ENCODE measurements at places on chromosomes 5 and 9. TPM values are rescaled to one million over a fixed set of nuclear protein-coding genes. Genes with fewer than 3 reads are reported as not detected.

DNA sequence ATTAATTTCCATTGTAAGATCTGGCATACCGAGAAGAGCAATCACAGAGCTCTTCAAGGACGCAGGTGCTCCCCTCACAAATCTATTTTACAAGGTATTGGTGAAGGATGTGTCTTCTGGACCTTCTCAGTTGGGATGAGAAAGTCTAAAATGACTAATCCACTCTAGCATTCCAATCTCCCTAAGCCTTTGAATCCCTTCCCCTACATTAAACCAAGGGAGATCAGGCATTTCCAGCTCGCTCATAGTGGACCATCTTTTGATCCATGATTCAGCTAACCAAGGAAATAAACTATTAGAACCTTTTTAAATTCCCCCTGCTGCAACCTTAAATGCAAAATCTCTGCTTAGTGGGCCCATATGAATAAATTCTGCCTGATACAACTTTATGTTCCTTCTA is 95.9 kb upstream of the FBN2 start:
- no peak for DNase-seq

The WNT8A gene
- total RNA-seq = not detected

- no peak for DNase-seq
Measured at GRCh38 chr5:10268100-10268499, 18.0 kb downstream of the CCT5 start.

- DNase-seq = no peak
Measured at GRCh38 chr5:55484531-55484930, 50.2 kb downstream of the PLPP1 start.

DNA sequence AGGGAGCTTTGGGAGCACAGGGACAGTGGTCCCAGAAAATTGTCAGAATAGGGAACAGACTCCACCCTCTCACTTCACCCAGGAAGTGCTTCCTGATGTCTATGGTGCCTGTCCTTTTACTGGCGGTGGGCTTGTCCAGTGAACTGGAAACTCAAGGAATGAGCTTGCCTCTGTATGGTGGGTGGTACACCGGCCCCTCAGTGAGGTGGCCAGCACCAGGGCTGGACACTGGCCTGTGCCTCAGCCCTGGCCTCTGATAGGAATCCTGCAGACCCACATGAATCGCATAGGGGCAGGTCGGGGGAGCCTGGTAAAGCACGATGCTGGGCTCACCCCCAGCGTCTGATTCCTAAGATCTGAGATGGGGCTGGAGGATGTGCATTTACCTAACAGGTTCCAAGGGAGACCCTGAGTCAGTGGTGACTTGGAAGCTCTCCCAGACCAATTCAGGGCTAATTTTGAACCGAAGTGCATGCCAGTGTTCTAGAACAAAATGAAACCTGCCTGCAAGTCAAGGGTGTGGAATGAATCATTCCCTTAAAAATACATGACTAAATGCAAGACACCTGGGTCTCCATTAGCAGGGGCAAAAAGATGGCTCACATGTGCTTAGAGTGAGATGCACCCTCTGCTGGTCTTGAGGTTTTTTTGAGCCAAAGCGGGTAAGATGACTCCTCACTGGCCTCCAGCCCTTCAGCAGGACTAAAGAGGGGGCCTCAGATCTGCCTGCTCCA is 178.3 kb downstream of the HSPA4 start:
- no peak for DNase-seq

- DNase-seq = no peak
Measured at GRCh38 chr9:98231770-98232478, 23.5 kb downstream of the TBC1D2 start.

The COL23A1 gene
- total RNA-seq = 0.21 TPM

The FOXD1 gene
- total RNA-seq = 0.45 TPM

The OLFML2A gene
- total RNA-seq = not detected

DNA sequence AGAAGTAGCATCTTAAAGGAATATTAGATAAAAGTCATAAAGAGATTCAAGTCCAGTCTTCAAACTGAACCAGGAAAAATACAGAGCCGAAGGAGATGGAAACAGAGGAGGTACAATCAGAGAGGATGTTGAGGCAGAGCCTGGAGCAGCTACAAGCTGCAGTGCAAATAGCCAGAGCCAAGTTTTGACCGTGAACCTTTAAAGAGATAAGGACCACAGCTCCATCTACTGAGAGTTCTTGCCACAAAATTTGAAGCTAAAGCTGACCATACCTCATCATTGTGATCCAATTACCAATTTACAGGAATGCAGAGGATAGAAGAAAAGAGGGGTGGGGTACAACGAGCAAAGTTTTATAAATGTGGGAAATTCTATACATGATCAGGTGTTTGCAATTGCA is 10.4 kb upstream of the DEPDC1B start:
- DNase-seq = no peak

DNA sequence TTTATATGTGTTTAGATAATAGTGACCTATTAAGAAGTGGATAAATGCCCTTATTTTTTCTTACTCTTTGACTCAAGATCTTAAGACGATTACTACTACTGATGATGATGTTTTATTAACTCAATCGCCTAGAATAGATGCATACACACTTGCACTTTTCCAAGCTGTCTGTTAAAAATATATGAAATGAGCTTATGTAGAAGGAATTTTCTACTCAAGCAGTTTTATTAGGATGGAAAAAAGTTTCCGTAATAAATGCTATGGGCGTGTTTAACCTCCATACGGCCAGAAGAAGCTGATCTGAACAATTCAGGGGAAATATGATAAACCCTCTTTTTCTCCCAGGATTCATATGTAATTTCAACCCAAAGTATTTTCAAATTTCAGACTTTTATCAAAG is 455.7 kb upstream of the MPDZ start:
- DNase-seq = no peak
